ENCODE measurements at places on chromosomes 7 and 10. TPM values are rescaled to one million over a fixed set of nuclear protein-coding genes. Genes with fewer than 3 reads are reported as not detected.

GRCh38 chr7:98621573-98622482 is 4.7 kb downstream of the NPTX2 start:
- no peak for DNase-seq

DNA sequence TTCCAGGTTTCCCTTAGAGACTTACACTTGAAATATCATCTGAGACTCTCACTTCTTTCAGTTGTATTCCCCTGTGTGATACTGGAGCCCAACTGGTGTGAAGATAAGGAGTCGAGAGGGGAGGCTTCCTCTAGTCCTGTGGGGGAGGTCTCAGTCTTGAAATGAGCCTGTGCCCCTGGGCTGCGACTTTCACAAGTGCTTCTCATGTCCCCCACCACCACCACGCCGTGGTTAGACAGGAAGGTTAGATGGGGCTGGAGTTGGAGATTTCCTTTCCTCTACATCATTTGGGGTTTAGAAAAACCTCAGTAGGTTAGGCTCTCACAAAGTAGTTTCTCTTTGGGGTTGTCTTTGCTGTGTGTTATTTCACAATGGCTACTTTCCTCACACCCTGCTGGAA is 25.6 kb upstream of the MKX start:
- DNase-seq = no peak

ACTR3C gene
- total RNA-seq = 4.6 TPM

GRCh38 chr7:15707570-15707969 is 21.1 kb upstream of the MEOX2 start:
- no peak for DNase-seq

EXOC6 gene
- total RNA-seq = 9.9 TPM

GIMAP4 gene
- 18.2 TPM for total RNA-seq

SEMA3D gene
- total RNA-seq = 1.9 TPM

DNA sequence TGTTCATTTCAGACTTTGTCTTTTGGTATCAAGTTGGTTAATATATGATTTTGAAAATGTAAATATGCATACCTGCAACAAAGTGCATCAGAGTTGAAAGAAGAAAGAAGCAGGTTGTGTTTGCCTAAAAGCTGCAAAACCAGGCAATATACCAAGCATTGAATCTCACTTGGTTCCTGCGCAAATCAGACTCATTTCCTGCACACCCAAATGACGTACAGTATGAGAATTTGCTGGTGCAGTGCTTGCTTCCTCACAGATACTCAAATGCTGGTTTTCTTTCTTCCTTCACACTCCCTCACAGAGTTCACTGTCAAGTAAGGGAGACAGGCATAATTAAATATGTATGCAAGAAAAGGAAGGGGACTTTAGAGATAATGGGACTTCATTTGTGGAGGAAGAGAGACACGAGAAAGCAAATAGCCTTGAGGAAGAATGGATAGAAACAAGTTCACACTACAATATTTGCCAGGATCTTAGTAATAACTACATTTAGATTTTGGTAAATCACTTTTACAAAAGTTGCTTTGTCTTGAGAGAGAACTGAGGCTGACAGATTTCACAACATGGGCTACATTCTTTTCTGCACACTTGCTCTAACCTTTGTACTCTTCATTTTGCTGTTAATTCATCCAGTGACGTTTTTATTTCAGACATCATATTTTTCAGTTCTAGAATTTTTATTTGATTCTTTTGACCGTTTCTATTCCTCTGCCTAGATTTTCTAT is 56.9 kb upstream of the AOAH start:
- no peak for DNase-seq

- DNase-seq = no peak
Observed at GRCh38 chr7:50644586-50644985, 79.4 kb upstream of the DDC start.

DNA sequence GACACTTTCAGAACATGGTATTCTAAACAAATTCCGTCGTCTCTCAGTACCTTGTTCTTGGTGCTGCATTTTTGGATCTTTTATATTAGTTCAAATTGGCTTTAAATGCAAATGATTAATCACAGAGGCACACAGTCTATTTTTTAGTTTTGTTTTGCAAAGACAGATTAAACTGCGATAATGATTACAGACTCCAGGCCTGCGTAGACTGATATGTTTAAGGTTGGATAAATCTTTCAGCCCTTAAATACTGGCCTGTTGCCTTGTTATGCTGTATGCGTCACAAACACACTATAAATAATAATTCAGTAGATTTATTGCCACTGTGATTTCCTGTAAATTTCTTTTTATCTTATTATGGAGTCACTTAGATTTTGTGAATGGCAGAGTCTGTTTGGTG is 19.3 kb downstream of the CACNB2 start:
- no peak for DNase-seq

CHST15 gene
- 5.4 TPM for total RNA-seq

HKDC1 gene
- total RNA-seq = not detected

ZNF485 gene
- total RNA-seq = 1.7 TPM
